Natural killer cell (primary cell): ENCODE measurements at places on chromosomes 12 and 14.
A peak's percentile ranks its signal among the peaks of the same experiment; 100 is the strongest.

DNA sequence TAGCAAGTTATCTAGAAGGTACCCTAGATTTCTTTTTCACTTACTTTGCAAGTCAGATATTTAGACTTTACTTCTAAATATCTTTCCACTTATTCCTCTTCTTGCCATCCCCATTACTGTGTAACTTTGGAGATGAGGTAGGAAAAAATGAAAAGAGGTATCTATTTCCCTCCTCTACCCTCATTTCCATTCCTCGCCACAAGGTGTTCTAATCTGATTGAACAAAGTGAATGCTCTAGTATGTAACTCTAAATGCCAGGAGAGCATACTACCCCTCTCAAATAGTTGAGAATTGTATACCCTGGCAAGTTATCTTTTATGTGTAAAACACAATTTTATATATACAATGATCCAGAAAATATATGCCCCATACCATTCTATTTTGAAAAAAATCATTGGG lies 1.7 kb upstream of the LDHB start:
- peak; percentile 42 for DNase-seq

- DNase-seq, result no peak
These were observed 782 bp upstream of the LGR5 start for GRCh38 chr12:71438670-71439361.

DNA sequence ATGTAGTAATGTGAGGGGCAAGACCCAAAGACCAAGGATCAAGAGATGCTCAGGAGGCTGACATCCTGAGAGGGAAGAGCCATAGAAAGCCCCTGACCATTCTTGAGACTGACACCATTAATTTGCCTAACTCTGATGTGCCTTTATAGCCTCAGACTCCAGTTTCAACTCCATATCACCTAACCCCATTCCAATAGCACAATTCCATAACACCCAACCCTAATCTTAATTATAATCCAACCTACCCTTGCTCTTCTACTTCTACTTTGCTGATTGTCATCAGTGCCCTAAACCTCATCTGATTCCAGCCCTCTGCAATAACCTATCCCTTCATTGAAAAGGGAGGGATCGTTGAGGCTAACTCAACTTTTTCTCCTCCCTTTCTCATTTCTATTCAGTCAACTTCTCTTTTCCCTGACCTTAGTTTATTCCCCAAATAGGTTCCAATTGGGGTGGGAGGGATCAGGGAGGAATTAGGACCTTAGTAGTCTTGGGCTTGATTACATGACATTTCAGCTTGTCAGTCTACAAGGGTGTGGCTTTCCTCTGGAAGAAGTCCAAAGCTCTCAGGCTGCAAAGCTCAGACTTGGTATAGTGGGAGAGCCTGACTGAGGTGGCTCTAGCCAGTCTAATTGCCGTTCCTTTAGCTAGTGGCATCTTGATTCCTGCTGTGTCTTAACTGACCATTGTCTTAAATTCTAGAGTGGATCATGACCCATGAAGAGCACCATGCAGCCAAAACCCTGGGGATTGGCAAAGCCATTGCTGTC lies 3.1 kb downstream of the PFKM start:
- DNase-seq, result no peak

DNA sequence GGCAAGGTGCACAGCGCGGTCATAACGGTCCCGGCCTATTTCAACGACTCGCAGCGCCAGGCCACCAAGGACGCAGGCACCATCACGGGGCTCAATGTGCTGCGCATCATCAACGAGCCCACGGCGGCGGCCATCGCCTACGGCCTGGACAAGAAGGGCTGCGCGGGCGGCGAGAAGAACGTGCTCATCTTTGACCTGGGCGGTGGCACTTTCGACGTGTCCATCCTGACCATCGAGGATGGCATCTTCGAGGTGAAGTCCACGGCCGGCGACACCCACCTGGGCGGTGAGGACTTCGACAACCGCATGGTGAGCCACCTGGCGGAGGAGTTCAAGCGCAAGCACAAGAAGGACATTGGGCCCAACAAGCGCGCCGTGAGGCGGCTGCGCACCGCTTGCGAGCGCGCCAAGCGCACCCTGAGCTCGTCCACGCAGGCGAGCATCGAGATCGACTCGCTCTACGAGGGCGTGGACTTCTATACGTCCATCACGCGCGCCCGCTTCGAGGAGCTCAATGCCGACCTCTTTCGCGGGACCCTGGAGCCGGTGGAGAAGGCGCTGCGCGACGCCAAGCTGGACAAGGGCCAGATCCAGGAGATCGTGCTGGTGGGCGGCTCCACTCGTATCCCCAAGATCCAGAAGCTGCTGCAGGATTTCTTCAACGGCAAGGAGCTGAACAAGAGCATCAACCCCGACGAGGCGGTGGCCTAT lies 875 bp downstream of the HSPA2 start:
- peak; percentile 56 for DNase-seq

GRCh38 chr12:212715-213526 lies 1.0 kb downstream of the SLC6A12 start:
- no peak for DNase-seq

DNA sequence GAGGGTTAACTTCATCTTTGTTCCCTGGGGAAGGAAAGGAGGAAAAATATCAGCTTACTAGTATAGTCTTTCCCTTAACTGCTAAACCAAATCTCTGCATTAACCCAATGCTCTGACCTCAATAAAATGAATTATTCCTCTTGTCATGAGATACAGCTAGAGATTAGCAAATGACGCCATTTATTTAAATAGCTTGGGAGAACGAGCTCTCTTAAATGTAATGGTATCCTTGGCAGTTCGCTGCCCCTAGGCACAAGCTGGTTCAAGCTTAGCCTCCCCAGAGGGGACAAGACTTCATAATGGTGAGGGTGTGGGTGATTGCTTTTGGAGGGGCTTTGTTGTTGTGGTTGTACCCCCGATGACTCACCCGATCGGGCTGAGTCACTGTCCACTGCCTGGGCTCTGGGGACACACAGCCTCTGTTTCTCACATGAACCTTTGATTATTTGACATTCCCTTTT lies 19.6 kb downstream of the FNTB start:
- DNase-seq, result no peak

DNA sequence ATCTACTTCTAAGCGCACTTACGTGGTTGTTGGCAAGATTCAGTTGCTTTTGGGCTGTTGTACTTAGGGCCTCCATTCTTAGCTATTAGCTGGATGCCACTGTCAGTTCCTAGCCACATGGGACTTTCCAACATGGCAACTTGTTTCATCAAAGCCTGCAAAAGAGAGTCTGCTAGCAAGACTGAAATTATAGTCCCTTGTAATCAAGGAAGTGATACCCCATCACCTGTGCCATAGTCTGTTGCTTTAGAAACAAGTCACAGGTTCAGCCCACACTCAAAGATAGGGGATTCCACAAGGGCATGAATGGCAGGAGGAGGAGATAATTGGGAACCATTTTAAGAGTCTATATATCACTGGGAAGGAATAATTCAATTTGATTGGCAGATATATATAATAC lies 27.1 kb upstream of the SLC17A8 start:
- no peak for DNase-seq
